ENCODE measurements at places on chromosomes 7 and 10. TPM values are rescaled to one million over a fixed set of nuclear protein-coding genes. Genes with fewer than 3 reads are reported as not detected.

OR2A2 gene
- not detected for total RNA-seq

MOGAT3 gene
- not detected for total RNA-seq

GDF10 gene
- total RNA-seq = 32.6 TPM

ADAM12 gene
- 24.7 TPM for total RNA-seq

PRSS37 gene
- not detected for total RNA-seq

PAPOLB gene
- total RNA-seq = 0.10 TPM

OLAH gene
- total RNA-seq = not detected

FKBP6 gene
- total RNA-seq = not detected

Measured in tongue (tissue), 3 donors.